ENCODE measurements at places on chromosomes 12 and 14.

GRCh38 chr12:113070117-113070906 is 13.8 kb downstream of the DTX1 start:
- peak; percentile 17 for DNase-seq

- no peak for DNase-seq
Measured at GRCh38 chr12:50699940-50700339, 64.0 kb upstream of the ATF1 start.

DNA sequence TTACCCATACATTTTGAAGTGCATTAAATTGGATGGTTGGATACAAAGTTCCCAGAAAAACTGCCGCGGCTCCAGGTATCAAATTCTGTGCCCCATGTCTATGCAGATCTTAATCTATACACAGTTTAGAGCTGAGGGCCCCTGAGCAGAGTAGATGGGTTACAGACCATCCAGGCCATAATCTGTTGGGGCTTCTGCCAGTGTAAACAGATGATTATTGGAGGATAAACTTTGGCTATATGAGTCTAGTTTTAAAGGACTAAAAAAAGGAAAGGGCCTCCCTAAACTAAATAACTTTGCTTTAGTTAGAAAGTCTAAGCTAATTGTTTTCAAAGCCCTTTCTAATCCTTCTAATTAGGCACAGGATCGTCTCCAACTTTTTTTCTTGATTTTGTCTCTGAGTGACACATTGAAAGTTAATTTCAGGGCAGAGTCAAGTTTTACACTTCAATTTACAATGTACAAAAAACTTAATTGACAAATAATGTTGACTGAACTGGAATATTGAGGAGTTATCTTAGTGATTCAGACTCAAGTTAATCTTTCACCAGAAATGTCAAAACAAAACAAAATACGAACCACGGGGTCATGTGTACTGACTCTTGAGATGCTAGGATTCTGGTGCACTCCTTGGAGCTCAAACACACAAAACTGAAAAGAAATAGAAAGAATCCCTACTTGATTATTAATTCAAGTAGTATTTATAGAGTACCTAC is 133.9 kb upstream of the SCAF11 start:
- no peak for DNase-seq

DNA sequence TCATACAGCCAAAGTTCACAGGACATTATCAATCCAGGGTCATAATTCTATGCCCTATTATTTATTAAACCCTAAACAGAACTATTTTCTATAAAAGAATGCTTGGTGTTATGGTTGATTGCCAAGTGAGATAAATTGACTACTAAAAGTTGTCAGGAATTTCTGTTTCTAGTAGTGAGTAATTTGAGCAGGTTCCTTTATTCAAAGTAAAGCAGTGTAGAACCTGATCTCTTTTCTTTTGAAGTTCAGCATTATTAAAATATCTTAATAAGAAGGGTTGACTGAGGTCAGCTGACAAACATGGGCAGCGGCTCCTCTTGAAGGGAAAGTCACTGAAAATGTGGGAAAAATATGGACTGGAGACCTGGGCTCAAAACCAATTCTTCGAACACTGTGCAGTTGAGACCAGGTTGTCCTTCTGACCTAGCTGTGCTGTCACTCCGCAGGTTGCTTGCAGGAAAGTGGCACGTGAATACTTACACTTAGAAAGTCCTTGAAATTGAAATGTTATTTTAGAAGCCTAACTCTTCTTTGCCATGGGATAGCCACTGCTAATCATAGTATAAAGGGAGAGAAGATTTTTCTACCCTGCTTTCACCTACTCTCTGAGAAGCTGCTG is 141.0 kb downstream of the RASSF9 start:
- no peak for DNase-seq

DNA sequence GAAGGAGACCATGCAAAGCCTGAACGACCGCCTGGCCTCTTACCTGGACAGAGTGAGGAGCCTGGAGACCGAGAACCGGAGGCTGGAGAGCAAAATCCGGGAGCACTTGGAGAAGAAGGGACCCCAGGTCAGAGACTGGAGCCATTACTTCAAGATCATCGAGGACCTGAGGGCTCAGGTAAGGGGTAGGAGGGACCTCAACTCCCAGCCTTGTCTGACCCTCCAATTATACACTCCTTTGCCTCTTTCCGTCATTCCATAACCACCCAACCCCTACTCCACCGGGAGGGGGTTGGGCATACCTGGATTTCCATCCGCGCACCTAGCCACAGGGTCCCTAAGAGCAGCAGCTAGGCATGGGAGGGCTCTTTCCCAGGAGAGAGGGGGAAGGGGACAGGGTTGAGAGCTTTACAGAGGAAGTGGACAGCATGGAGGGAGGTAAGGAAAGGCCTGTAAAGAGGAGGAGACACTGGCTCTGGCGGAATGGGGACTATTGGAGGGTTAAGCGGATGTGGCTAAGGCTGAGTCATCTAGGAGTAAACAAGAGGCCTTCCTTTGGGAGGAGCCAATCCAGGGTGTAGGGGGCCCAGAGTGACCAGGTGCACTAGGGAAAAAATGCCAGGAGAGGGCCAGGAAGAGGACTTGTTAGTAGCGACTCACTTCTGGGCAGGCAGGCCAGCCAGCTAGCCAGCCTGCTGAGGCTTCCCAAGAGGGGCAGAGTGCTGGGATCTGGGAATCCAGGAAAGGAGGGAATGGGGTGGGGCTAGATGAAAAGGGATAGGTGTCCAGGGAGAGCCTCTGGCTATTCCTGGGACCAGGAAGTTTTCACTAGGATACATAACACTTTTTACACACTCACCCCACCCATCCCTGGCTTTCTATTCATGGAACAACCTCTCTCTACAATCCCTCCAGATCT is 754 bp downstream of the KRT18 start:
- DNase-seq, result no peak

DNA sequence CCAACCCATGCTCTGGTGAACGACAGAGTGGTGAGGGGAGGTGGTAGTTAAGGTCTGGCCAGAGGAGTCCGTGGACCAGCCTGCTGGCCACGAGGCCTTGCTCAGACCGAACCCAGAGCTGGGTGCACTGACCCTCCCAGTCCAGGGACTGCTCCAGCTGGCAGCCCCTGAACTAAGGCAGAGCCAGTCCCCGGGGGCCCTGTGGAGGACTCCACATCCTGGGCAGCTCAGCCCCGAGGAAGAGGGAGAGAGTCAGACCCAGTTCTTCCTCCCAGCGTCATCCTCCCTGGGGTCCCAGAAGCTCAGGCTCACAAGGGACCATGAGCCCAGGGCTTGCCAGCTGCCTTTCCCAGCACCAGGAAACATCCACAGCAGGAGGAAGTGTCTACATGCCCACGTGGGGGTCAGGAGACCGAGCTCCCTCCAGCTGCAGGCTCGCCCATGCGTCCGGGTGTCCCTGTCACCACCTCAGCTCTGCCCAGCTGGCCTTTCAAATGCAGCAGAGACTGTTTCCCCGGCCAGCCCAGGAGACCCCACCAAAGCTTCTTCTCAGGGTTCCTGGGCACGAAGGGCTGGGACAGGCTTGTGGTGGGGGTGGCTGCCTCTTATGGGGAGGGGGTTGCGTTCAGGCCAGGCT is 194.4 kb downstream of the KIF26A start:
- DNase-seq, result no peak

DNA sequence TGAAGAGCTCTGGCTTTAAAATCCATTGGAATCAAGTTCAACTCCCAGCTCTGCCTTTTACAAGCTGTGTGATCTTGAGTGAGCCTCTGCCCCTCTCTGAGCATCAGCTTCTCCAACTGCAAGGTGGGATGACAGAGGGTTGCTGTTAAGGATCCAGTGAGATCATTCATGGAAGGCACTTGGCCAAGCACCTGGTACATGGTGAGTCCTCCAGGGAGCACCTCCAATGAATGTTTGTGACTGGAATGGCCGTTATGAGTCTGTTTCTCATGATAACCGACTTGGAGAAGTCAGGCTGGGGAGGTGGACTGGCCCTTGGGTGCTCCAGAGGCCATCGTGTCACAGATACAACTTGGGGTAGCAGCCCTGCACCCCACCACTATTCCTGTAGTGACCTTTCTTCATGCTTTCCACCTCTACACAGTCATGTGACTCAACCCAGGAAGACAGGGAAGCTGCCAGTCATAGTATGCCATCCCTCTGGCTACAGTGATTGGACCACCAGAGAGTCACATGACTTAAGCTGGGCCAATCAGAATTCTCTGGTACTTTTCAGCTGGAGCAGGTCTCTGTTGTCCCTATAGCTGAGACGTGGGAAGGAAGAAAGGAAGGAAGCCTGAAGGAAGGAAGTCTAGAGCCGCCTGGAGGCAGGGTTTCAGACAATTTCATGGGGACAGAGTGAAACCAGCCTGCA is 146.5 kb upstream of the MYL2 start:
- DNase-seq, result no peak

DNA sequence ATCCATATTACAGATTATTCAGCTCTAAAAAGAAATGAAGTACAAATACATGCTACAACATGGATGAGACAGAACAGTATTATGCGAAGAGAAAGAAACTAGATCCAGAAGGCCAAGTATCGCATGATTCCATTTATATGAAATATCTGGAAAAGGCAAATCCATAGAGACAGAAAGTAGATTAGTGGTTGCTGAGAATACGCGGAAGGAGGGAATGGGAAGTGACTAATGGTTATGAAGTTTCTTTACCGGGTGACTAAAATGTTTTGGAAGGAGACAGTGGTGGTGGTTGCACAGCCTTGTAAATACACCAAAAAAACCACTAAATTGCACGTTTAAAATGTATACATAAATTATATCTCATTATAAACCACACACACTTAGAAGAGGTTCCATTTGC is 12.5 kb downstream of the PRDM4 start:
- no peak for DNase-seq

DNA sequence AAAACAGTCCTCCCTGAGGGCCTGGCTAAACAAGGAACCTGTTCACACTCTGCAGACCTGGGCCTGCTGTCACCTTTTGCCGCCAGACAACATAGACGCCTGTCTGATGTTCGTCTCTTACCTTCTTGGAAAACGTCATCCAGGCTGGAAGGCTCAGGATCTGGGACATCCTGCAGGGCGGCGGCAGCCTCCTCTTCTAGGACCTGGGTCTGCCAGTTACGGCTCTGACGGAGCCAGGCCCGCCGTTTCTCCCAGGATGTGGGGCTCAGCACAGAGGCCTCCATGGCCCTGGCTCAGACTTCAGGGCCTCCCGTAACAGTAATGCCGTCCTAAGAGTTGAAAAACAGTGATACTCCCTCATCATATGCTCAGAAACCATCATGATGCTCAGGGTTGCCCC is 10.3 kb downstream of the TESPA1 start:
- DNase-seq, result no peak

DNA sequence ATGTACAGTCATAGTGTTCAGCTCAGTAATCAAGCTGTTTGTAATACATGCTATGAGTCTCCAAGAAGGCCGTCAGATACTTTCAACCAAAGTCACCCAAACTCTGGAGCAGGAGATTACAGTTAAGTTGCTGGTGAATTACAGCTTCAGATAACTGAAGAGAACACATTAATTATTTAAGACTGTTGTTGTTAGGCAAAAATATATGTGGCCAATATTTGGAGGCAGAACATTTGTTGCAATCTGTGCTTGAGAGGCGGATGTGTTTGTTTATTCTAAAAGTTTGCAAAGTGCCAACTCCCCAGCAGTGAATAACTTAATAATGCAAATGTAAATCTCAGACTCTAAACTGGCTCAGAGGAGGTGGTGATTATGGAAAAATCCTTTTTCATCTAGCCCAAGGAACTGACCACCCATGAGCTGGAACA is 300.7 kb upstream of the TBX3 start:
- no peak for DNase-seq

- DNase-seq, result no peak
Measured at GRCh38 chr12:131250028-131250950, 296.6 kb downstream of the ADGRD1 start.

GRCh38 chr12:115230606-115231005 is 546.6 kb upstream of the TBX3 start:
- DNase-seq, result no peak

DNA sequence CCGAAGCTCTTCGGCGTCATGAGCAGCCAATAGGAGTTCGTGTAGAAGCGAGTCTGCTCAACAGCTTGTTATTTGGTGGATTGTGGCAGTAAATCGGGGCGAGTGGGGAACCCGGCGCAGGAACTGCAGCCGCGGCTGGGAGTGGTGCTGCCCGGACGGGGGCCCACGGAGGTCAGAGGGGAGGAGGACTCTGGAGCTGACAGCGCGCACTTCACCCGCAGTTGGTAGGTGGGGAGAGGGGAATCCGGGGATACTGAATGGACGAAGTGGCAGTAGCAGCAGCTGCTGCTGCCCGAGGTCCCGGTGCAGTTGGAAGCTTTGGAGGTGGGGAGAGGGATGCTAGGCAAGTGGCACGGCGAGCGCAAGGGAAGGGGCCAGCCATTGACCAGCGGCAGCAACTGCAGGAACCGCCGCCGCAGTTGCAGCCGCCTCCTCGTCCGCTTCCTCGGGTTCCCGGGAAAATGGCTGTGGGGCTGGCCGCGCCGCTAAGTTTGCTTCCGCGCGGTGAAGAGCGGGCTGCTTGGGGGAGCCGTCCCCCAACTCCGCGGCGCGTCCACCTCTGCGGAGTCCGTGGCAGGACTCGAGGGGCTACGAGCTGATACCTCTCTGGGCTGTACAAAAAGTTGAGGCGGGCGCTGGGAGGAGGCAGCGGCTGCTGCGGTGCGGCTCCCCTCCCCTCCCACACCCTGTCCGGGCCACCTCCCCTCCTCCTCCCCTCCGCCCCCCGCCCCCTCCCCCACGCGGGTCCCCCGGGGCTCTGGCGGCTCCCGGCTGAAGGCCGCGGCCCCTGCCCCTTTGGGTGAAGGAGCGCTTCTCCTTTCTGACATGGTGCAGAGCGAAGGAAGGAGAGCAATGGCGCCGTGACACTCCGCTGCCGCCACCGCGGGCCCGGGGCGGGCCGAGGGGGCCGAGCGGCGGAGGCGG is at the start of gene ARID4A:
Gene ARID4A, plus strand, starts transcription at position 79 of the 924 bp plus-strand sequence. CDS start 1,300 bp downstream, outside the sequence.
- DNase-seq, result peak; percentile 36

DNA sequence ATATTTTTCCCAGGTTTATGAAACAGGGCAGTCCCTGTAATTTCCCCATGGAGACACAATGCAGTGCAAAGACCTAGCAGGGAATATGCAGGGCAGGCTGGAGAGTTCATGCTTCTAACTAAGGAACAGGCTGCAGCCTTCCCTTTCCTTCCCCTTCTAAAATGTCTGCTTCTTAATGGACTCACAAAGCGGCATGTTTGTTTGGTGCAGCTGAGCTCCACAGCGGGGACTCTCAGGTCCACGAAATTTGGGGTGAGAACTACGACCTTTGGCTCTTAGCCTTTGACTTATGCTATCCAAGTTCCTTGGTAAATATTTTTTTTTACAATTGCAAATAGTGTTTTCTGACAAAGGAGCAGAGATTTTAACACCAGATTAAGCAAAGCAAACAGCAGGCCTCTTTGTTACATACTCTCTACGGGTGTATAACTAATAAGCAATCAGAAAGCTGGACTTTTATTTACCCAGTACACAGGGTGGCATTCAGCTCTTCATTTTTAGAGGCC is 323.6 kb downstream of the ZFP36L1 start:
- DNase-seq, result no peak

DNA sequence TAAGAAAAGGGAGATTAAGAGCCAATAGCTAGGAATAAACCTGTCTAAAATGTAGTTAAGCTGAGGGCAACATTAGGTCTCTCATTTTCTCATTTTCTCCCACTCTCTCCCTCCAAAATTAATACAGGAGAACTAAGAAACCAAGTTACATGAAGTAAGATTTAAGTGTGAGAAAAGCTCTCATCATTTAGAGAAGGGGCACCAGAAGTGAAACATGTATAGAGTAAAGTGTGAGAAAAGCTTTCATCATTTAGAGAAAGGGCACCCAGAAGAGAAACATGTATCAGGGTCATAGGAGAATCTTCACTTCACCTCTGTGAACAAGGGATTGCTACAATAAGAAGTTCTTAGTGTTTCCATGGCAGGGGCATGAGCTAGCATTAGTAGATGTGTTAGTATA is 132.4 kb upstream of the CNTN1 start:
- DNase-seq, result no peak
